CD4-positive, alpha-beta T cell treated with Interleukin-4 for 4 hours (primary cell): ENCODE measurements at places on chromosomes 3 and 15.
A peak's percentile ranks its signal among the peaks of the same experiment; 100 is the strongest.

DNA sequence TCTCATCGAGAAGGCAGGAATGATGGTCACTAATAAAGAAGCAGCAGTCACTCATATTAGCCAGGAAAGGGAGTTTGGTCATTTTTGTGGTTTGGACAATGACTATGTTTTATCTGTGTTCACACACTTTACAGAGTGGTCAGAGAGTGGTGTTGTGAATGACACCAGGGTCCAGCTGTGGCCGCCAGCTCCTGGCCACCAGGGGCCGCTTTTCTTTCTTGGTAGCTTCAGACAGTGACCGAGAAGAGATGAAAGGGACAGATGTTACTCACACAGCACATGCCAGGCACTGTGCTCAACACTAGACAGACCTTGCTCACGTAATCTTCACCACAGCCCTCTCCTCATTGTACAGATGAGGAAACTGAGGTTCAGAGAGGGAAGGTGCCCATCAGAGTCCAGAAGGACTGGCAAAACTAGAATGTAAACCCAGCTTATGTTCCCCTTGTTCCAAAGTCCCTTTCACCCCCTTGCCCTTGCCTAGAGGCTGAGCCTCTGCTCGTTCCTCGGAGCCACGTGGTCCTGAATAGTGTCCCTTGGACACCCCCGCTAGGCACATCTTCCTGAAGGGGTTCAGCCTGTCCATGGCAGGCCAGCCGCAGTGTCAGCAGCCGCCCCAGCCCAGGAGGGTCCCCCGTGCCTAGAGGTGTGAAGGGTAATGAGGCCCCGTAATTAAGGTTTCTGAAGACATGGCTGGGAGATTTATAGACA lies 55.6 kb downstream of the CYP11A1 start:
- no peak for DNase-seq

GRCh38 chr15:81336568-81336967 lies 12.6 kb upstream of the STARD5 start:
- DNase-seq: peak; percentile 53

DNA sequence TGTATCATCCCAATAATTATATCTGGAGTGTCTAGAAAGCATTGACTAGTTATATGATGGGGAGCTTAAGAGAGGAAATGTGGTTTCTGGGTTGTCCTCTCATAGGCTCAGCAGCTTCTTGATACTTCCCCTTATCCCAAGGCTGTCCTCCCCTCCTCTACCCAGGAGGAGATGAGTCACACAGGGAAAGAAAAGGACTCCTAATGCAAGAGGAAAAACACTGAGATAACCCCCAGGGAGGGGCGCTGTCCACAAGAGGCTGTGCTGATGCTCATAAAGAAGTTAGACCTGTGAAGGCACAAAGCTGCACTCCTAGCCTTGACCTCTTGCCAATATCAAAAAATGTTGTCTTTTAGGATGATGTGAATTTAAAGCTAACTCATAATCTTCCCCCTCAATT lies 28.8 kb upstream of the GYG1 start:
- no peak for DNase-seq

DNA sequence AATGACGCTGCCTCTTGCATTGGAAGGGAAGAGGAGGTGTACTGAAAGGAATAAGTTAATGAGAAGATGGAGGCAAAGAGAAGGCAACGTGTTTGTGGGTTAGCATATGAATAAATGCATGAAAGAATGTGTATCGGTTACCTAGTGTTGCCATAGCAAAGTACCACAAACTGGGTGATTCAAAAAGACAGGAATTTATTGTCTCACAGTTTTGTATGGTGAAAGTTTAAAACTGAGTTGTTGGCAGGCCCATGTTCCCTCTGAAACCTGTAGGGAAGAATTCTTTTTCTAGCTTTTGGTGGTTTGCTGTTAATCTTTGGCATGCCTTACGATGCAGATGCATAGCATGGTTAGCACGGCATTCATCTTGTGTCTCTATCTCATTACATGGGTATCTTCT lies 729.9 kb downstream of the MECOM start:
- DNase-seq: no peak

- DNase-seq: no peak
Observed at GRCh38 chr3:11099306-11099705, 55.0 kb upstream of the HRH1 start.

- DNase-seq: no peak
Observed at GRCh38 chr3:97658668-97659285, 105.8 kb upstream of the ARL6 start.

DNA sequence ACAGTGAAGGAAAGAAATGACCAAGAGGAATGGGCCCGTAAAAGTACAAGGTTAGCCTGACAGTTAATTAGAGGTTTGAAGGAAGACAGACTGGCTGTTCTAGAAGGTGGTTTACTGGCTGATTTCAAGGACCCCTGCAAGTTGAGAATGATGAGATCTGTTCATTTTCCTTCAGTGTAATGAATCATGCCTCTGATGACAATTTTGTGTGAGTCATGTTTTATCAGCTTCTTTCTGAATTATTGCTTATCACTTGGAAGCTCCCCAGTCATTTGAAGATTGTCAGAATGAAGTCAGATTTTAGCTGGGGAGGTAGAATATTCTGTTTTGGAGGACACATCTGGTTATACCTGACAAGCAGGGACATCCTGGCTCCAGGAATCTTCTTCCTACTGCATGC lies 50.6 kb downstream of the DRD3 start:
- no peak for DNase-seq

- DNase-seq: no peak
Observed at GRCh38 chr15:51991141-51991540, 19.6 kb upstream of the LEO1 start.

- DNase-seq: no peak
Observed at GRCh38 chr3:1783995-1784394, 314.7 kb upstream of the CNTN4 start.

GRCh38 chr15:20341901-20342600 lies 199.5 kb downstream of the GOLGA6L6 start:
- no peak for DNase-seq

DNA sequence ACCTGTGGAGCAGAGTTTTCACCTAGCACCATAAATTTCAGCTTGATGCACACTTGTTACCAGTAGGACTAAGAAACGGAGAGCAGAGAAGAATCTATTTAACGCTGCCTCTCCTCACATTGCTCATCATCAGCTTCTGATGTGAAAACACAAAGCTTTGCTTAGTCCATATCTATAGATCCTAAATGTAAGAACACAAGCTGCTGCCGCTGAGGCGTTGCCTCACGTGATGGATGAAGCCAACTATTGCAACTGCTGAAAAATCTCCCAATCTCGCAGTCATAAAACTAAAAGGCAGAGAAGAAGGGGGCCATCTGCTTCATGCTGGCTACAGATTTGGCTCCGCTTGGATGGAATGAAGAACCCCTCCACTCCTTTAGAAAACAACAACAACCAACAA lies 42.7 kb downstream of the CADPS start:
- no peak for DNase-seq

GRCh38 chr15:86588413-86588812 lies 508.7 kb downstream of the AGBL1 start:
- DNase-seq: no peak

- DNase-seq: no peak
Observed at GRCh38 chr3:51955893-51956770, 951 bp downstream of the GPR62 start.

- DNase-seq: no peak
Observed at GRCh38 chr15:40468898-40469331, 1.9 kb upstream of the CHST14 start.

- no peak for DNase-seq
Observed at GRCh38 chr3:129611812-129612533, 5.5 kb upstream of the PLXND1 start.

DNA sequence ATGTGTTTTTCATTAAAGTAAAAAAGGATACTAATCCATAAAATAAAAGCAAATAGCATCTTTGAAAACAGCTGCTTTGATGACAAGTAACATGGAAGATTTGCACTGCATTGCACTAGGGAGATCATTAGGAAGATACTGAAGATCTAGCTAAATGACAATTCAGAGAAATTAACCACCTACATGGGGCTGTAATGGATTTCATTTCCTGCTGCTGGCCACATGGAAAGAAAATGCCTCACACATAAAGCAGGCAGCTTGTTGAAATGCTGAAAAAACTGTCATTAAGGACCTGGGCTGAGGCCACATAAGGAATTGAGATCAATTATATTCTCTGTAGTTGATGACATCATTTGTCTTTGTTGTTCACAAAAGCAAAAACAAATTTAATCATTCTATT lies 94.1 kb downstream of the PYDC2 start:
- DNase-seq: no peak

DNA sequence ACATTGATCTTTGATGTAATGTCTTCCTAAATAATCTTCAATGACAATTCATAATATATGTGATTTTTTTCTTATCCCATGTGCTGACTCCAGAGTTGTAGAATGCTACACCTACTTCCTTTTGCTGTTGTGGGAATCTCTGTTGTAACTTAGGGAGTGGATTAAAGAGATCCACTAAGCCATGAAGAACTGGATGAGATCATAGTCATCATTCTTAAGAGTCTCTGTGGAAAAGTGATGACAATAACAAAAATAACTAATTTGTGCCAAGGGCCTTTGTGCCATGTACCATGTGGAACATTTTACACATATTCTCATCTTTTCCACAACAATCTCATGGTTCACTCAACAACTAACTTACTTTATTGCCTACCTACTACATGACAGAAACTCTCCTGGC lies 162.9 kb upstream of the PDZRN3 start:
- no peak for DNase-seq

GRCh38 chr15:99909592-99910295 lies 176.5 kb upstream of the LYSMD4 start:
- no peak for DNase-seq

- DNase-seq: no peak
Observed at GRCh38 chr15:61393949-61394348, 164.8 kb upstream of the RORA start.

- peak; percentile 90 for DNase-seq
Observed at GRCh38 chr3:71492974-71493771, 90.4 kb downstream of the FOXP1 start.

- no peak for DNase-seq
Observed at GRCh38 chr3:30475038-30475808, 131.2 kb upstream of the TGFBR2 start.

GRCh38 chr3:57041674-57042073 lies 18.8 kb upstream of the SPATA12 start:
- DNase-seq: no peak

DNA sequence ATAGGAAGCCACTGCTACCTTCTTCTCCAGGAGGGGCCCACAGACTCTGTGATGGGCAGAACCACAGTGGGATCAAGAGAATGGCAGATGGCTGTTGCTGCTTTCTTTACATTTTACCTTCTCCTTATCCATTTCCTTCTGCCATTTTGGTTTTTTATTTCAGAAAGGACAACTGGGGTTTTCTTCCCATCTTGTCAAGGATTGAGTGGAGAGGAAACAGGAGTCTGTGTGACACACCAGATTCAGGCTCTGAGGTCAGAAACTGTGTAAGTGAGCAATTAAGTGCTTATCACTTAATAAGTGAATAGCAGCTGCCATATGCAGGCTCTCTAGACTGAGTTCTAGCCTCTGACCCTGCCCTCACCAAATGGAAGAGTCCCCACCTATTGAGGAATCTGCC lies 47.3 kb downstream of the ITGB5 start:
- DNase-seq: no peak

DNA sequence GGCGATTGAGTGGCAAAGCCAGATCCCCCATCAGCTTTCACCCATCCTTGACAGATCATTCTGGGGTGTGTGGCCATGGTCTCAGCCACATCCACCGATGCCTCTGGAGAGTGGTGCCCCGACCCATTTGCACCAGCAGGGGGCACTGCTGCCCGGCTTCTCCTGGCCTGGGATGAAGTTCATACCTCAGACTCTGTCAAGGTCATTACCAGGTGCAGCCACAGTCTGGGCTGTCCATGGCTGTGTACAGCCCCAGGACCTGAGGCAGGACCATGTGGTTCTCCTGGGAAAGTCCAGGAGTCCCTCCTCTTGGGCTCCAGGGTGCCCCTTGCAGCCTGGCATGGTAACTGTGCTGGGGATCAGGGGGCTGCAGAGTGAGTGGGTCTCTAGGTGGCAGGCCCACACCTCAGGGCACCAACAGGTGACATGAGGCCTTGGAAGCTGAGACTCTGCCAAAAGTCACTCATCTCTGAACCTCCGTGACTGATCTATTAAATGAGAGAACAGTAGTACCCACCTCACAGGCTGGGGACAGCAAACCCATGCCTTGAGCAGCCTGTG lies 67.2 kb downstream of the CACNA2D2 start:
- peak; percentile 67 for DNase-seq

- DNase-seq: no peak
Observed at GRCh38 chr3:117628823-117629291, 919.3 kb downstream of the TUSC7 start.

- no peak for DNase-seq
Observed at GRCh38 chr3:121111914-121112612, 204.1 kb downstream of the STXBP5L start.

- no peak for DNase-seq
Observed at GRCh38 chr15:65375871-65376607, 1.8 kb downstream of the IGDCC3 start.

DNA sequence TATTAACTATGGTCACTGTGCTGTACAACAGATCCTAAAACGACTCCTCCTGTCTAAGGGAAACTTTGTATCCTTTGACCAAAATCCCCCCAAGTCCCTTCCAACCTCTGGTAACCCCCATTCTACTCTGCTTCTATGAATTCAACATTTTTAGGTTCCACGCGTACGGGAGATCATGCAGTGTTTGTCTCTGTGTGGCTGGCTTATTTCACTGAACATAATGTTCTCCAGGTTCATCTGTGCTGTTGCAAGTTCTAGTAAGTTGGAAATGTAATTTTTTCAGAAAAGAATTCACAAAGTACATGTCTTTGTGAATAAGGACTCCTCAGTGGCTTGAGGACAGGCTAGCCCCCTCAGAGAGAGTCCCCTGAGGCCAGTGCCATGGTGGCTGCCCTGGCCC lies 66.1 kb downstream of the ATP10A start:
- DNase-seq: no peak

DNA sequence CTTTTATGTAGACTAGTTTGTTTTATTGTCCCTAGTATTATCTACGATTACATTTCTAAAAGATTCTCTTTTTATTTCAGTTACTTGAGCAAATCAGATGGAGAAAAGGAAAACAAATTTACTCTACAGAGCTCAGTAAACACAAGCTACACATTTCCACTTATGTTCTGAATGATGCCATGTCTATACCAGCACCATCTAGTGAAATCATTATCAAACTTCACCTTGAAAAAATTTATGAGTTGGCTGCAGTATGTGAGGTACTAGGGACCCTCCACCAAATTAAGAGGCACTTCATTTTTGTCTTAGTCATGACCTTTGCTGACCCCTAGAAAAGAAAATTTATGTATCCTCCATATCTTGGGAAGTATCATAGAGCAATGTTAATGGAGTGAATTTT lies 827.4 kb downstream of the SI start:
- DNase-seq: no peak

GRCh38 chr15:67928666-67929065 lies 88.8 kb upstream of the RNU6-1 start:
- DNase-seq: no peak
